CD4-positive, alpha-beta T cell treated with Interleukin-4 for 1 hour (primary cell): ENCODE measurements at places on chromosomes 2 and 18.

- DNase-seq = no peak
These were observed 79.6 kb upstream of the THUMPD2 start for GRCh38 chr2:39858677-39859076.

DNA sequence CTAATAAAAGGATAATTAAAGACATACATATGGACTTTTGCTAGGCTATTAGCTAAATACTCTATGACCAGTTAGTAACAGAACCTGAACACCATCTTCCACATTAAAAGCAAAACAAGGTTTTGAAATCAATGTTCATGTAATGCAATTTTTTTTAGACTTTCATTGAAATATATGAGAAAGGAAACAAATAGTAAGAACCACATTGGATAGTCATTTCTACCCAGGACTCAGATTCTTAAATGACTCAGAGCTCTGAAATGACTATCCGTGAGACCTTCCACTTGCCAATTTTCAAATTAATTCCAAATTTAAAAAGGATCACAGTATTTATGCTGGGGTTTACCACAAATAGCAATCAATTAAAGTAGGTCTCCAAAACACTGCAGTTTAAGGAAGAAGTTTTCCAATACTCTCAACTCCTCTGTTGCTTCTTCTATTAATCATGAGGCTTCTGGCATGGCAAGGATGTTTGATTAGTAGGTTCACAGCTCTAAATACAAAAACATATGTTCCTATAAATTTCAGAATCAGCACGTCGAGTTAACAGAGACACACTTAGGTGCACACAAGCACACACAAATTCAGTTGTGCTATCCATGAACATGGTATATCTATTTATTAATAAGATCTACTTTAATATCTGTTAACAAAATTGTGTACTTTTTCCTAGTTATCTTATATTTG lies 841.0 kb downstream of the RNF144A start:
- DNase-seq = no peak

DNA sequence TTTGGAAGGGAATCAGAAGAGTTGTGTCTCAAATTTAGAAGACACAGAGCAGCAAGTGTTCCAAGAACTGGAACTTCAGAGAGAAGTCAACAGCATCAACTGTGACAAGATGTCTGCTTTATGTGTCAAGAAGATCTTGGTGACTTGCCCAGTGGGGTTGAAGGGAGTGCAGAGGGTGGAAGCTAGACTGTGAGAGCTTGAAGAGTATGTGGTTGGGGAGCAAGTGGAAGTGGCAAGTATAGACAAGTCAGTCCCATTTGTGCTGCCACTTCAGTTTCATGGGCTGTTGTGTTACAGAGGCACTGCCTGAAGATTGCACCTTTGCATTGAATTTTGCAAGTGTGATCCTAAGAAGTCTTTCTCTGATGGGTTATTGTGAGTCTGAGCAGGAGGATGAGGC lies 68.7 kb upstream of the MC2R start:
- no peak for DNase-seq

GRCh38 chr18:74694436-74694835 lies 96.8 kb downstream of the ZNF407 start:
- no peak for DNase-seq

GRCh38 chr18:51498085-51498855 lies 300.8 kb upstream of the MEX3C start:
- no peak for DNase-seq

GRCh38 chr2:84527137-84528129 lies 11.1 kb downstream of the DNAH6 start:
- no peak for DNase-seq

DNA sequence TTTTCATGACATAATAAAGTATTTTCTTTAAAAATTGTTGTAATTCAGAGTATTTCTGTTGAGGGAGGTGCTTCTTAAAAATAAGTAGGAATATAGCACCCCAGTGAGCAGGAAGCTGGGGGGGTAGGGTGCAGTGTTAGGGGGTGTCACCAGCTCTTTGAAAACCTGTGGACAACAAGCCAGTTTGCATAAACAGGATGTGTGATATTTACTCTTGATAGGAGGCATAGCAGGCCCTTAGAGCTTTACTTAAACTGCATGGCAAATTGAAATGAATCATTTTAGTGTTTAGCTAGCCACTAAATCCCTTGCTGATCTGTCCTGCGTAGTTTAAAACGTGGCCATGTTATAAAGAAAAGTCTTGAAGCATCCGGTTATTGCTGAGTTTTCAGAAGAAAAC lies 8.4 kb downstream of the TGIF1 start:
- peak; percentile 28 for DNase-seq

DNA sequence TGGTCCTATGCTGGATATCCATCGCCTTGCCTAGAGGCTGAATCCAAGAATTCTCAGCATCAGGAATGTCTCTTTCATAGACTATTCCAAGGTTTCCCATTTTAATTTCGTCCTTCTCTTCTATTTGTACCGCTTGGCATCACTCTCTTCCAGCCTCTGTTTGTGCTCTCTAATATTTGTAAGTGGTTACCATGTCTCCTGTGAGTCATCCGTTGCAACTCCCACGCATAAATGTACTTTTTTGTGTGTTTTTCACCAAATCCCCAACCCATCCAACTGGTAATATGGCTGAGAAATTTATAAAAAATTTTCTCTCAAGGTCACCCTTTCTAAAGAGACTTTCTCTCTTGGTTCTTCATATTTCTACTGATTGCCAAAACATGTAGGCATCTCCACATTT lies 21.8 kb downstream of the COLEC12 start:
- no peak for DNase-seq

- DNase-seq = no peak
These were observed 458 bp downstream of the HYCC2 start for GRCh38 chr2:201070948-201071478.

DNA sequence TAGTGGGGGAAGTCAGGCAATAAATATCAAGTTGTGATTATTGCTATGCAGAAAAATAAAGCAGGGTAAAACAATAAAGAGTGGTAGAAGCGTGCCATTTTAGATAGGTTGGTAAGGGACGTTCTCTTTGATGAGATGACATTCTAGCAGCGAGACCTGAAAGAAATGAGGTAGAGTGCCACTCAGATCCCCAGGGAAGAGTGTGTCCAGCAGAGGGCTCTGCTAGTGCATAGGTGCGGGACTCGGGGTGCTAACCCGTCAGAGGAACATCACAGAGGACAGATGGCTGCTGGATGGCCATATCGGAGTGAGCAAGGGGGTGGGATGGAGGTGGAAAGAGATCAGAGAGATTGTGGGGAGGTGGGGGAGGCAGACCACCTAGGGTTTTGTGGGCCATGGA lies 16.3 kb upstream of the GTF2A1L start:
- DNase-seq = no peak

- no peak for DNase-seq
These were observed 14.5 kb upstream of the PAPOLG start for GRCh38 chr2:60741576-60741975.

GRCh38 chr2:81739966-81740365 lies 1435.4 kb upstream of the LRRTM1 start:
- no peak for DNase-seq

- DNase-seq = peak; percentile 48
These were observed 75.6 kb downstream of the TMEM247 start for GRCh38 chr2:46555011-46555410.
